ENCODE measurements at places on chromosomes 7 and 10.

GRCh38 chr7:151663382-151664100 is 143.8 kb upstream of the RHEB start:
- no peak for DNase-seq

DNA sequence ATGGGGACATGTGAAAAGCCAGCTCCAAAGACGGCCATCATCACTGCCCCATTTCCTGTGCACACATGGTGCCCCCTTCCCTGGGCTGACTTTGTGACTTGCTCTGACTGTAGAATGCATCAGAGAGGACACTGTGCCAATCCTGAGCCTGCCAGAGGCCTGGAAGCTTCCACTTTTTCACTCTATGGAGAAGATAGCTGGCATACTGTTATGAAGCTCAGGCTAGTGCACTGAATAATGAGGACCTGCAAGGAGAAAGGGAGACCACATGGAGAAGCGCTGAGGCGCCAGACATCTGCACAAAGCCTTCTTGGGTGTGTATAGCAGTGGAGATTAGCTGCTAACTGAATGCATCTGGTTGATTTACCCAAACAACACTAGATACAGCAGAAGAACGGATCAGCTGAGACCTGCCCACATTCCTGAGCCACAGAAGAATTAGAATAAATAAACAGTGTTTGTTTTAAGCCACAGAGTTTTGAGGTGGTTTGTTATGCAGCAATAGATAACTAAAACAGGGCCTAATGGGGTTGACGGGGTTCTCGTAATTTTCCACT is 58.9 kb upstream of the C10orf90 start:
- no peak for DNase-seq

GRCh38 chr10:74179111-74179710 is 28.2 kb downstream of the ADK start:
- DNase-seq, result no peak

GRCh38 chr7:134850066-134850465 is 70.6 kb downstream of the CALD1 start:
- DNase-seq, result no peak

DNA sequence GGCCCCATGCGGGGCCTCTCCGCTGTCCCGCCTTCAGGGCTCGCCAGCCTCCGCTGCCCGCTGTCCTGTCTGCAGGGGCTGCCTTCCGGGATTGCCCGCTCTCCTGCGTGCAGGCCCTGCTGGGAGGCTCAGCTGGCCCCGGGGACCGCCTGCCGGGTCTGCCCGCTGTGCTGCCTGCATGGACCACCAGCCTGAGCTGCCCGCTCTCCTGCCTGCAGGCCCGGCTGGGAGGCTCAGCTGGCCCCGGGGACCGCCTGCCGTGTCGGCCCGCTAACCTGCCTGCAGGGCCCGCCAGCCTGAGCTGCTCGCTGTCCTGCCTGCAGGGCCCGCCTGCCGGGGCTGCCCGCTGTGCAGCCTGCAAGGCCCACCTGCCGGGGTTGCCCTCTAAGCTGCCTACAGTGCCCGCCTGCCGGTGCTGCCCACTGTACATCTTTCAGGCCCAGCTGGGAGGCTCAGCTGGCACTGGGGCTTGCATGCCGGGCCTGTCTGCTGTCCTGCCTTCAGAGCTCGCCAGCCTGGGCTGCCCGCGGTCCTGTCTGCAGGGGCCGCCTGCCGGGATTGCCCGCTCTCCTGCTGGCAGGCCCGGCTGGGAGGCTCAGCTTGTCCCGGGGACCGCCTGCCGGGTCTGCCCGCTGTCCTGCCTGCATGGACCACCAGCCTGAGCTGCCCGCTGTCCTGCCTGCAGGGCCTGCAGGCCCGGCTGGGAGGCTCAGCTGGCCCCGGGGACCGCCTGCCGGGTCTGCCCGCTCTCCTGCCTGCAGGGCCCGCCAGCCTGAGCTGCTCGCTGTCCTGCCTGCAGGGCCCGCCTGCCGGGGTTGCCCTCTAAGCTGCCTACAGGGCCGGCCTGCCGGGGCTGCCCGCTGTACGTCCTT is 165.1 kb downstream of the GLRX3 start:
- DNase-seq, result no peak

DNA sequence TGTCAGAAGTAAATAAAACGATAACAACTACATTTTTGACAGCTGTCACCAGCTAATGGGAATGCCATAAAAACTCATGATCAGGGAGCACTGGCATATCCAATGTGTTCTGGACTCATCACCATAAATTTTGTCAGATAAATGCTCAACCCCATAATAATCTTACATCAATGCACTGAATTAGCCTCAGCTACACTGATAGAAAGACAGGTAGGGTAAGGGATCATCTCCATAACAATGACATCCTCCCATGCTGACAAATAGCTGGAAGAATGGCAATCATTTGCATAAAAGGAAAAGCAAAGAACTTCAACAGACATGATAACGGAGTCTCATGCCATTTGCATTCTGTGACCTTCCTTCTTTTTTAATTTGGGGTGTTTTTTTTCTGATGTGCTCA is 352.8 kb upstream of the PFKP start:
- DNase-seq, result no peak

GRCh38 chr7:92517631-92518030 is 10.7 kb downstream of the PEX1 start:
- no peak for DNase-seq

DNA sequence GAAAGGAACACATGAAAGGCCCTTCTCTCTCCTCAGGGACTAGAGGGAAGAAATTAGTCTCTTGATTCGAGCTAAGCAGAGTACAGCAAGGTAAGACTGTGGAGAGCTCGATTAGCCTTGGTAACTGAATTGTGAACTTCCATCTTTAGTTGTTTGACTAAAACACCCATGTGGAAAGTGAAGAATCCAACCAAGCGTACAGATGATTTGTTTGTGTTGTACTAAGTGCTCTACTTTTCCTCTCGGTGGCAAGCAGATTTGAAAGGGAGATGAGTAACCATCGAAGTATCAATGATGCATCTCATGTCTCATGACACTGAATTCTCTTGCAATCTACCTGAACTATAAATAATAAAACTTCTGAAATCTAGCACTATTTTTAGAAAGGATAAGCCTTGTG is 80.7 kb downstream of the FZD1 start:
- no peak for DNase-seq

GRCh38 chr7:93205046-93205445 is 21.2 kb downstream of the HEPACAM2 start:
- DNase-seq, result no peak

GRCh38 chr10:101749047-101750016 is 26.6 kb downstream of the FGF8 start:
- no peak for DNase-seq

DNA sequence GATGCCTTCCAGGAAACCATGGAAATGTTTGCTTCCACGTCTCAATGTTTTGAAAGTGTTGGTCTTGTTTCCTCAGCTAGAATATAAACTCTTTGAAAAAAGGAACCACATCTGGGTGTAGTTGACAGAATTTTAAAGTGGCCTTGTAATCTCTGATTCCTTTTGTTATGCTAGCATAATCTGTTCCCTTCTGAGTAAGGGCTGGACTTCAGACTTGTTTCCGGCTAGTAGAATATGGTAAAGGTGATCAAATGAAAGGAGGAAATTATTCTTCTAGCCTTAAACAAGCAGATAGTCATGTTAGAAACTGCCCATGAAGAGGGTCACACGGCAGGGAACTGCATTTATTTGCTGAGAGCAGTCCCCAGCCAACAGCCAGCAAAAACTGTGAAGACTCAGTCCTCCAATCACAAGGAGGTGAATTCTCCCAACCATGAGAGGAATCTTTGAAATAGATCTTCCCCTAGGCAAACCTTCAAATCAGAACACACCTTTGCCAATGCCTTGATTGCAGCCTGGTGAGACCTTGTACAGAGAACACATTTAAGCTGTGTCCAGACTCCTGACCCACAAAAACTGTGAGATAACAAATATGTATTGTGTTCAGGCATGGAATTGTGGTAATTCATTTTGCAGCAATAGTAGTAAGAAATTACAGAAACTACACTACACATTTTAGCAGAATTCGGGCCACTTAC is 316.9 kb upstream of the SP8 start:
- no peak for DNase-seq

- DNase-seq, result no peak
Measured at GRCh38 chr7:7536396-7537019, 835 bp upstream of the COL28A1 start.

GRCh38 chr7:1447551-1448244 is 11.6 kb downstream of the MICALL2 start:
- DNase-seq, result peak; percentile 77

Data from putamen (tissue), 1 donor.